ENCODE measurements at places on chromosomes 11 and 22.

DNA sequence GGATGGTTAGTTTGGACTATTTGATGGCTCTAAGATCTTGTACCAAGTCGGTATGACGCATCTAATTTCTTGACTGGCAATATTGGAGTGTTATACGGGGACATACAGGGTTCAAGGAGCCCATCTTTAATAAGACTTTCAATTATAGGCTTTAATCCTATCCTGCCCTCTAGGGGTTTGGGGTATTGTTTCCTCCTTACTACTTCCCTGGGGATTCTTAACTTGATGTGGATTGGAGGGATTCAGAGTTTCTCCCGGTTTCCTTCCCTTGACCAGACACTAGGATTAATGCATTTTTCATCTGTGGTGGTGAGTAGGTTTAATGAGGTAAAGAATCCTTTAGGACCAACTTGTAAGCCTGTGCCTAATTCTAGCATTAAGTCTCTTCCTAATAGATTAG is 18.8 kb downstream of the CYP2D6 start:
- no peak for DNase-seq

- DNase-seq: no peak
Observed at GRCh38 chr11:43269254-43269918, 42.4 kb upstream of the API5 start.

GRCh38 chr11:4178813-4179662 is 84.4 kb downstream of the RRM1 start:
- DNase-seq: no peak

GRCh38 chr11:27353593-27354358 is 9.2 kb downstream of the CCDC34 start:
- DNase-seq: no peak

DNA sequence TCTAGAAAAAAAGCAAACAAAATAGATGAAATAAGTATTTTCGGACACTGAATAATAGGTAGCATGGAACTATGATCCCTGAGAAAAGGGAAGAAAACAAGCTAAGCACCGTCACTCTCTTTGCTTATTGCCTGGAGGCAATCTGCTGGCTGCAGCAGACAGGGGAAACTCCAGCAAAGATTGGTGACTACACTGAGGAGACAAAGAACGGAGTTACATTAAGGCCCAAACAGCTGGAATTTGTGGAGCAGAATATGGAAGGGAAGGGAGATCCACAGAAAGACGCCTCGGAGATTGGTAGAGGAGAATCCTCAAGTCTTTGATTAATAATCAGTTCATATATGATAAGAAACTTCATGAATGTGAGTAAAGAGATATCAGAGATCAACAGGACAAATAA is 150.2 kb downstream of the TYR start:
- no peak for DNase-seq

DNA sequence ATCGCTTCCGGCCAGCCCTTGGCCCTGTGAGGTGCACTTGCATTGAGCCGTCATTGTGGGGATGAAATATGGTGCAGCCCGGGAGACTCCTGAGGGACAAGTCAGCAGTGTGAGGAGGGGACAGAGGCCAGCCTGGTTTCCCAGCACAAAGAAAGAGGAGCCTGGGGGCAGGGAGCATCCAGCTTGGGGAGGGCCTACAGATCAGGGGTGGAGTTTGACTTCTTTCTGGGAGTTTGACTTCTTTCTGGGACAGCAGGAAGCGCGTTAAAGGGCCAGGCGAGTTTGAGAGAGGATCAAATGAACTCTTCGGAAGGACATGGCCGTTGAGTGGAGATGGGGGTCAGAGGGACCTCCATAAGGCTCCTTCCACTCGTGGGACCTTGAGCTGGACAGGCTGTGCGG is 91.9 kb downstream of the LRRC32 start:
- no peak for DNase-seq

- DNase-seq: no peak
Observed at GRCh38 chr11:120652705-120653335, 141.3 kb downstream of the GRIK4 start.

DNA sequence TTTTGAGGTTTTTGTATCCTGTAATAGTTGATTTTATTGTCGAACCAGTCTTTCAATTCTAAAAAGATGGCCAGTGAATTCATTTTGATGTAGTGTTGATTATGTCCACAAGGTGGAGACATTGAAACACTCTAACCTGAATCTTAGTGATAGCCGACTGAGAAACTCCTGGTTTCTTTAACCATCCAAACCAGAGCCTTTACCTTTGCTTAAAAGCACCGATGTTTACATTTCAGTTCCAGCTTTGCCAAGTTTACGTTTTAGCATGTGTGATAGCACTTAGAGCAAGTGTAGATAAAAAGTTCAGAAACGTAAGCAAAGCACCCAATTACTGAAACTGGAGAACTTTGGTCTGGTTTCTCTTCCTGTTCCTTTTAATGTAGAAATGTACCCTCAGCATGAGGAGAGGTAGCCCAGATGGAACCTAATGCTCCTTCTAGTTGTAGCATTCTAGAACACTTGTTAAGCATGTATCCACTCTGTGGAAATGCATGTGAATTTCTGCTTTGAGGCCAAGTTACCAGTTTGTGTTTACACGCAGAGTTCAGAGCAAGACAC is 208.6 kb downstream of the DBX1 start:
- no peak for DNase-seq

GRCh38 chr22:41380993-41381328 is 781 bp upstream of the TEF start:
- DNase-seq: no peak

DNA sequence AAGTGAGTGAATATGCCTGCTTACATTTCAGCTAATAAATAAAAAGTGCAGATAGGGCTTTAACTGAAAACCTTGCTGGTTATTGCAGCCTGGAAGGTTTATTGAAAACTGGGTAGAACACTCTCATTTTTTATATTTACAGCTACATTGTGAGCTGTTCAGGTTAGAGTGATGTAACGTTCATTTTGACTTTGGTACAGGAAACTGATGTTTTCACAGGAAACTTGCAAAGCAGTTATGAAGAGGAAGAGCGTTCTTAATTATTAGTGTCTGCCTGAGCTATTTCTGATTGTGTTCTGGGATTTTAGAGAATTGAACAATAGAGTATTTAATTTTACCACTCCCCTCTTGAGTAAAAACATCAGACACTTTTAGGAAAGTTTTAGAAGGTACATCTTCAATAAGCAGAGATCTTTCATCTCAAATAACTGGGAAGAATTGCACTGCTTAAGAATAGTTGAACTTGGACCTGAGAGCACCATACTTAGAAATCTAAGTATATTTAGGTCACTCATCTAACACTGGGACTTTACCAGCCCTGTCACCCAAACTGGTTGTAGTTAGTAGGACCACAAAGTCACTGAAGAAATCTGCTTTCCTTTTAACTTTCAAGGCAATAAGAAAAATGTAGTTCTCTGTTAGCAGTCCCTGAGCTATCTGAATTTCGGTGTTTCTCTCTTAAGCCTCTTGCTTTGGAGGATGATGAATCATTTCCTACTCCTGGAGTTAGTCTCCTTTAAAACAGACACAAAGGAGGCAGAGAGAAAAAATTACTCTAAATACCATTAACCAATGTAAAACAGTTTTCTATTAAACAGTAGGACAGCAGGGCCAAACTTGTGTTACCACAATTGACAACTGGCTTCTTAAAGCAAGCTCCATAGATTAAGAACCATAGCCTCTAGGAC is 128.6 kb upstream of the DDI1 start:
- DNase-seq: no peak

DNA sequence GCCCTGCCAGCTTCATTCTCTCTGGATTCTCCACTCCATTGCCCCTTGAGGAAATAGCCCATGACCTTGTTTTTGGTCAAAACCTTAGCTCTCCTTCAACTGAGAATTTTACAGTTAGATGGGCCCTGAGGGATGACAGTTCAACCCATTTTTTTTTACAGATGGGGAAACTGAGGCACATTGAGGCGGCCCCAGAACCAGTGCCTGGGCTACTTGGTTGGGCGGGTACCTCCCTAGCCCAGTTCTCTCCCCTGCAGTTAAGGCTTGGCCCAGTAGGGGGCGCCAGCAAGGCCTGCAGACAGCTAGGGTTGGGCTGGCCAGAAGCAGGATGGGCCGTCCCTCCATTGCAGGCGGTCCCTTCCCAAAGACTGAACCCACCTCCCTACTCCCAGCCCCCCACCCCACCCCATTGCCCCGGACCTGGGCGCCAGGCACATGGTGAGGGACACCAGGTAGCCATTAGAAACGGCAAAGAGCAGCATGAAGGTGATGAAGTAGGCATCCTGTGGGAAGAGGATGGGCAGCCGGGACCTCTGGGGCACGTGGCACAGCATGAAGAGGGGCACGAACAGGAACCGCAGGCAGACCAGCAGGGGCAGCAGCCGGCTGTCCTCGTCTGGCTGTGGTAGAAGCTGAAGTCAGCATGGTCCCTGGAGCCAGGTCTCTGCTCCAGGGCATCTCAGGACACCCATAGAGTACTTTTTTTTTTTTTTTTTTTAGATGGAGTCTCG is 7.6 kb downstream of the SLC29A2 start:
- DNase-seq: no peak

GRCh38 chr22:24424001-24424900 is 3.1 kb upstream of the ADORA2A start:
- DNase-seq: no peak

DNA sequence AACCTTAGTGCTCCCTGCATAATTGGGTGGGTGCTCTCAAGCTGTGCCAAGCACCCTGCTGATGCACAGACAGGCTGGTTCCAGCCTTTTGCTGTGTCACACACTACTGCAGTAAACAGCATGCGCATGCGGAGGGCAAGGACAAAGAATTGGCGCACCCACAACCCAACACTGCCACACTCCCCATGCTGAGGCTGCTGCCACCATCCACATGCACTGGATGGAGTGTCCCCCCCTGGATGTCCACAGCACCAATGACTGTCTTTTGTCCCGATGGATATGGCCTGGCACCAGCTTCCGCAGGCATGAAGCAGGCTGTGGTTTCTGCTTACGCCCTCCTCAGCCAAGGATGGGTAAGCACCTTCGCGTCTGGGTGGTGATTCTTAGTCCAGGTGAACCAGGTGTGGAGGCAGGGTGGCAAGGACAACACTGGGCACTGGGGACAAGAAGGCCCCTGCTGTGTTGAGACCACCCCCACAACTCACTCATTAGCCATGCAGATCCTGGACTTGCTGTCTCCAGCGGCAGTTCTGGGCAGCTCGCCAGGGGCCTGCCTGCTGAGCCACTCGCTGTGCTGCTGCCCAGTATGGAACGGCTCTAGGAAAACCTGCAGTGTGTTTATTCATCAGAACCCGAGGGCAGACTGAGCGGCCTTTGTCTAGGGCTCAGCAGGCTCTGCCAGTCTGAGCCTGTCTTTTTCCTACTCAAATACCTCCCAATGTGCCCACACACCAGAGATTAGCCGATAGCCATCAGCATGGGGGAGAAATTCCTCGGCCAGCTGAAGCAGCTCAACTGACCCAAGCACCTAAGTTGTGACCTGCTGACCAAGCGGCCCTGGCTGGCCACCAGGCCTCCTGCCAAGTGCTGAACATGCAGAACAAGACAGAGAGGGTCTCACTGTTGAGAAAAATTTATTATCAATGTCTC is 8.2 kb upstream of the NAP1L4 start:
- DNase-seq: peak; percentile 88

- DNase-seq: no peak
Observed at GRCh38 chr22:48883211-48883960, 944.3 kb downstream of the BRD1 start.

- DNase-seq: no peak
Observed at GRCh38 chr22:48398181-48398905, 1429.3 kb downstream of the BRD1 start.

GRCh38 chr11:33932721-33933120 is 40.8 kb upstream of the LMO2 start:
- no peak for DNase-seq

- DNase-seq: no peak
Observed at GRCh38 chr11:796565-797295, 1.4 kb downstream of the SLC25A22 start.

DNA sequence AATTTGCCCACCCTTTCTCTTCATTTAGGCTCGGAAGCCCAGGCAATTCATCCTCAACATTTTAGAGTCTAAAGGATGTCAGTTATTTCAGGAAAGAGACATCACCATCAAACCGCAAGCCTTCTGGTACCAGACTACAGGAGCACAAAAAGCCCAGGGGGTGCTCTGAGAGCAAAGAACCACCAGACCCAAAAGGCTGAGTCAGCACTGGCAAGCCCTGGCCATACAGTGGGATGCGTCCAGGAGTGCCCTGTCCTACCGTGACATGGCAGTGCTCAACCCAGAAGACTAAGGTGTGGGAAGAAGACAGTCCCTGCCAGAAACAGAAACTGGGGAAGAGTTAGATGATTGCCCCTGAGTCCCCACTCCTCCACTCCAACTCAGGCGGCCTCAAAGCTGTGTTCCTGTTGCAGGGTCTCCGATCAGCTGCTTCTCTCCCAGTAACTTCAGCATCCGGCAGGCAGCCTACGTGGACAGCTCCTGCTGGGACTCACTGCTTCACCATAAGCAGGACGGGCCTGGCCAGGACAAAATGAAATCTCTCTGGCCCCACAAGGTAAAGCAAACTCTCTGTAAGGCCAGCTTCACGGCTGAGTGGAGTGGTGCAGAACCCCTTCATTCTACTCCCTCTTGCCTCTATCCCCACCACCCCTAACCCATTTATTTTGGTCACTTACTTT is 1.5 kb downstream of the PANX3 start:
- DNase-seq: no peak

- no peak for DNase-seq
Observed at GRCh38 chr11:69637941-69638871, 2.8 kb upstream of the CCND1 start.

DNA sequence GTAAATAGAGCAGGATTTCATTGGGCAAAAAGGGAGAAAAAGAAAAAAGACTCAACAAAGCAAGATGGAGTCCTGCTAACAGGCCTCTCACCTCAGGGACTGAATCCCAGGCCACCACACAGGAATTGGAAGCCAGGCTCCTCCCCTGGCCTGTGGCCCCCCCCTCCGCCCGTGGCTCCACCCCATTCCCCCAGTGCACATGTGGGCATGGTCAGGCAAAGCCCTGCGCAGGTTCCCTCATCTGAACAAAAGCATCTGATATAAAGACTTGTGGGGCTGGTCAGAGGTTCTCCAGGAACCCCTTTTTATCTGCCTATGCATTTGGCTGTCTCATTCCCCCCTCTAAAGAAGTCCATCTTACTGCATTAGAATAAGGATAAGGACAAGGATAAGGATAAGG is 46.0 kb upstream of the PAK1 start:
- DNase-seq: no peak

DNA sequence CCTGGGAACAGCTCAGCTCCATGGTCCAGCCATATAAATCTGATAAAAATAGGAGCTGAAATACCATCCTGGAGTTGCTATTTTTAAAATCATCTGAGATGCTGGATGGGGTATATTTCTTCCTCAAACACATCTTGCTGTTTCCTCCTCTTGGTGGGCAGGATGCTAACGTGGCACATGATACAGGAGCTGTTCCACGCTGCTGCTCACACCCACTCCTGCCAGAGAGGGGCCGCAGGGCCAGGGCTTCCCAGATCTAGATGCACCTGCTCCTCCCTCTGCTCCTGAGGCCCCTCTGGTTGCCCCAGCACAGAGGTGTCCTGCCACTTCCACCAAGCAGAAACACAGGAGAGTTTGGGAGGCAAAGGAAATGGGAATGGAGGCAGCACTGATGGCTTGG is 3.3 kb upstream of the ST3GAL4 start:
- DNase-seq: no peak

All from lower leg skin (tissue), 4 donors.